ENCODE measurements at places on chromosomes 7 and 10.

DNA sequence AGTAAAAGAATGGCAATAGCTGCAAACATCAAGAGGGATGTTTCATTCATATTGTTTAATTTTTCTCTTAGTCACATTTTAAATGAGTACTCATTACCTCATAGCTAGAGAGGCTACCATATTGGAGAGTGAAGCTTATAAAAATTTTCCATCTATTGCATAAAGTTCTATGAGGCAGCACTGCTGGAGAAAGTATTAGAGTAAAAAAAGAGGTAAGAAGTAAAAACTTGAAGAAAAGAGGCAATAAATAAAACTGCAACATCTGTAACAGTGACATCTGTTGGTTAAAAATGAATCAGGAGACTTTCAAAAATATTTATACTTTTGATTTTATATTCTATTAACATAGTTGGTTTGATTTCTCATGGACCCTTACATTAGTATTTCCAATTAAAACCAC lies 284.5 kb upstream of the SEMA3D start:
- no peaks in the 10 kb centered on the region for H3K4me1 ChIP-seq
- DNase-seq, result no peak
- no peak overlapping the region for H3K27ac ChIP-seq
- H3K4me3 ChIP-seq, result no peak overlapping the region
- H3K36me3 ChIP-seq, result no peaks in the 10 kb centered on the region
- no peaks in the 10 kb centered on the region for H3K27me3 ChIP-seq

DNA sequence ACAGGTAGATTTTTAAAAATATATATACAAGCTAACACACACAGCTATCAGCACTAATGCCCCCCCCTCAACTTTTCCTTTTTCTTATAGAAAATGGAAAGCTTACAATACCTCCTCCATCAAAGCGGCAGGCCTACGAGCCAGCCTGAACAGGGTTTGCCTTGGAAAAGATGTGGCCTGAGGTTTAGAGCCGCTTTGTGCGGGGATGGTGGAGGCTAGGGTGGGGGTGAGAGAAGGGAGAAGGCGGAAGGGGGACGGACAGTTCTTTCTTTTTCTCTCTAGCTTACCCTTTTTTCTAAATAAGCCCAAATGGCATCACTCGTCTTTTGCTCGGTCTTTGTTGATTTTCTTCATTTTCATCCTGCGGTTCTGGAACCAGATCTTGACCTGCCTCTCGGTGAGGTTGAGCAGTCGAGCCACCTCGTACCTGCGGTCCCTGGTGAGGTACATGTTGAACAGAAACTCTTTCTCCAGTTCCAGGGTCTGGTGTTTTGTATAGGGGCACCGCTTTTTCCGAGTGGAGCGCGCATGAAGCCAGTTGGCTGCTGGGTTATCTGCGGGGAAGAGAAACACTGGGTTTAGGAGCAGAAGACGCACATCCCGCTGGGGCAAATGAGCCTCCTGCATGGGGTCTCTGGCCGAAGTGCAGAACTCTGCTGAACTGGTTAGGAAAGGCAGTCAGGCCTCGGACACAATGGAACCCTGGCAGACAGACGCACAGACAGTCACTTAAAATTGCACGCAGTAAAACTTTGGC lies 1.9 kb downstream of the HOXA9 start:
- H3K27me3 ChIP-seq, result peaks cover 5% of the 10 kb centered on the region
- peak overlapping the region; percentile 97 for H3K4me3 ChIP-seq
- peak overlapping the region; percentile 99 for H3K27ac ChIP-seq
- peak; percentile 4 for DNase-seq
- peaks cover 54% of the 10 kb centered on the region for H3K36me3 ChIP-seq

DNA sequence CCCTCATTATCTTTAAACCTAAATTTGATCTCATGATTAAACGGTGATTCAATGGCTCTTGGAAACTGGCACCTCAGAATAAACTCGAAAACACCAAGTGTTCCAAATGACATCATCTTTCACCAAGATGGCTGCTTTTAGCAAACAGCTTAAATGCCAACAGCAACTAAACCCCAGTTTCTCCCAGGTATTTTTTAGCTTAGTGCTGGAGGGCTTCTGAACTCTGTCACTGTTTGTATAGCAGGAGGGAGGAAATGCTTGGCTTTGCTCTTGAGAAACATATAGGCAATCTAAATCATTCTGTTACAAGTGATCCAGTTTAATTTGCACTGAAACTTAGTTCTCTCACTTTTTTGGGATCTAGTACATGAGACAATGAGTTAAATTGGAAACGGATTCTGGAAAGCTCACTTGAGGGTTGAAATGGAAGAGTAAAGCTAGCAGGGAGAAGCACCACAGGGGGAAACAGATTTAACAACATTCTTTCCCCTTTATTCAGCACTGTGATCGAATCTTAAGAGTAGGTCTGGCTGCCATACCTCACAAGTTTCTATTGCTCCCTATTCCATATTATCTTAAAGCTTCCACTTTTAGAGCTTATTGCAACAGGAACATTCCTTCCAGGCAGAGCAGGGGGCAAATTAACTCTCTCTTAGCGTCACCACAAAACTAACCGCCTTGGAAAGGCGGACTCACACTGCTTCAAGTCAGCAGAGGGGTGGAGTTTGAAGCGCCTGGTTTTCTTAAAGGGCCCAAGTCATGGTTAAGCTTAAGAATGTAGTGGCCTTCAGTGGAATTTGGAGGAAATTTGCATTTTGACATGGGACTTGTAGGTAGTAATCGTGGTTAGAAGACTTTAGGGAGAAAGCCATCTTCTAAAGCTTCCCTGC lies 1.8 kb upstream of the CCDC6 start:
- H3K27me3 ChIP-seq, result peaks cover 3% of the 10 kb centered on the region
- H3K4me1 ChIP-seq, result peaks cover 47% of the 10 kb centered on the region
- H3K36me3 ChIP-seq, result peaks cover under 1% of the 10 kb centered on the region
- DNase-seq, result peak; percentile 42

- H3K4me3 ChIP-seq, result no peak overlapping the region
- no peak for DNase-seq
- peak overlapping the region; percentile 94 for H3K27ac ChIP-seq
- peaks cover 7% of the 10 kb centered on the region for H3K36me3 ChIP-seq
These were observed 67.9 kb downstream of the ADD3 start for GRCh38 chr10:110075686-110076085.

DNA sequence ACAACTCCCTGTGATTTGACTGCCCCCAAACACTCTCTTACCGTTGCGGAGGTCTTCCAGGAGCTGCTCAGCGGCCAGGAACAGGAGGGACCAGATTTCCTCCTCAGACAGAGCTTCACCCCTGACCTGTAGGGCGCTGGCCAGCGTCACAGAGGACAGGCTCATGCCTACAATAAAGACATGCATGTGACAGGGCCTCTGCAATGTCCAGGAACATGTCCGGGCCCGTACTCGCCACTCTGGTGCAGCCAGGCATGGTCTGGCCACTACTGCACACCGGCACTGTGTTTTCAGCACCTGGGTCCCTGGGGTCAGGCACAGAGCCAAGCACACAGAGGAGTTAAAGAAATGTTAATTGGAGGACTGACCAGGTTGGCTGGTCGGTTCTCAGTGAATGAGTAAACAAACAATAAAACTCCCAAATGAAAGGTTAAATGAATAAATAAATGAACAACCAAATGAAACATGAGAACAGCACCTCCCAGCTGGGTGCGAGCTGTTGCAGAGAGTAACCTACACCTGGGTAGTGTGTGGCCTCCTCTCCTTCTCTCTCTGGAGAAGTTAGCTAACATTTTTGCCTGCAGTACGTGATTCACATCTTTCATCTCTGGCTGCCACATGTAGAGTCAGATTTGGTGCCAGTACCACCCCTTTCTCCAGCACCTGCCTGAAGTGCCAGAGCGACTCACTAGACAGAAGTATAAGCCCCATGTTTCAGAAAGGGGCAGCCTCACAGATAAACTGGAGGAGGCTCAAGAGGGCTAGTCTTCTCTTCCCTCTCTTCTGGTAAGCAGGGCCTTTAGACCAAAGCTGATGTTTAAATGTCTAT lies 22.8 kb downstream of the FRMPD2 start:
- peak overlapping the region; percentile 52 for H3K27ac ChIP-seq
- DNase-seq, result peak; percentile 51
- H3K4me3 ChIP-seq, result peak overlapping the region; percentile 3

DNA sequence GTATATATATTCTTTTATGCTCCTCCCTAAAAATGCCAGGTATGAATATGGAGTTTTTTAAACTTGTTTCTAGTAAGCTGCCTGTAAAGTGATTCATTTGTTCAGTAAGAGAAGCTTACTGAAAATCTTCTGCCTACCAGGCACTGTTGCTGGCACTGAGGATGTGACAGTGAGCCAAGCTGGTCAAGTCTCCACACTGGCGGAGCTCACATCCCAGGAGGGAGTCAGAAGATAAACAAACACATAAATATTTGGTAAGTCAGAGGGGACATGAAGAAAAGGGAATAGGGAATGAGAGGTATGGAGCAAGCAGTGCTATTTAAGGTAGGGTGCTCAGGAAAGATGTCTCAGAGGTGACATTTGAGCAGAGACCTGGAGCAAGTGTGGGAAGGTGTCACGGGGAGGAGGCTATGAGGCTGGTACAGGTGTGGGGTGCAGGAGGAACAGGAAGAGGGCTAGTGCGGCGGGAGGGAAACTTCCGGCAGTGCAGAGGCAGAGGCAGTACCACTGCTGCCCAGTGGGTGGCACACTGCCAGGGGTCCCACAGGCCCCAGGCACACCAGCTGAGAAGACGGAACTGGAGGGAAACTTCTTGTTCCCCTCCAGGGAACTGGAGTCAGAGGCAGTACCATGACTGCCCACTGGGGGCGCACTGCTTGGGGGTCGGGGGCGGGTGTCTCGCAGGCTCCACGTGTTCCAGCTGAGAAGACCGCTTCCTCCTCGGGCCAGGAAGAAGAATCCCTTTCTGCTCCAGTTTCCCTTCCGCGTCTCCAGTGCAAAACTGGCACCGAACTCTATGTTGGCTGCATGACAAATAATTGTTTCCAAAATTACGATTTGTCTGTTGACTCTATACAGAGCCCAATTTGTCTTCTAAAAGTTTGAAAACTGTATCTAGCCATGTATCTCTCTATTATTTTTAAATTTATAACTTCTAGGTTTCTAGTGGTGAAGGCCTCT lies 161.0 kb downstream of the TEX36 start:
- H3K4me1 ChIP-seq, result no peaks in the 10 kb centered on the region
- peaks cover 5% of the 10 kb centered on the region for H3K36me3 ChIP-seq
- no peak overlapping the region for H3K4me3 ChIP-seq
- DNase-seq, result peak; percentile 39
- peaks cover 6% of the 10 kb centered on the region for H3K27me3 ChIP-seq

- DNase-seq, result no peak
These were observed 118.1 kb downstream of the TYW1B start for GRCh38 chr7:72709909-72710308.

DNA sequence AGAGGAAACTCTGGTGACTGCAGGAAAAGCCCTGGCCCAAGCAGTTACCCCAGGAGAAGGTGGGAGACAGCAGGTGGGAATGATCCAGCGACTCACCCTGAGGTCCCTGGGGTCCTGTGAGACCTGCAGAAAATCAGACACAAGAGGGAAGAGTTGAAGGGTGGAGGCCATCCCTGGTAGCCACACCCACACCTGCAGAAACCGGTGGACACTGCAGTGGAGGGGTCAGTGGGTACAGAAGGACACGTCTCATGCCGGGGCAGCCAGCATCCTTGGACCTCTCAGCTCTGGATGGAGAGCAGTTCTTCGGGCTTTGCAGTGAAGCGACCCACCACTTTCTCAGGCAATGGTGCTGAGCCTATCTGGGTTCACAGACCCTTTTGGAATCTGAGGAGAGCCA lies 39.0 kb downstream of the COL17A1 start:
- no peak for DNase-seq
- H3K36me3 ChIP-seq, result no peaks in the 10 kb centered on the region

GRCh38 chr7:135768064-135768463 lies 19.5 kb upstream of the FAM180A start:
- H3K4me3 ChIP-seq, result no peak overlapping the region
- no peak overlapping the region for H3K27ac ChIP-seq
- DNase-seq, result no peak
- H3K27me3 ChIP-seq, result peaks cover 7% of the 10 kb centered on the region

DNA sequence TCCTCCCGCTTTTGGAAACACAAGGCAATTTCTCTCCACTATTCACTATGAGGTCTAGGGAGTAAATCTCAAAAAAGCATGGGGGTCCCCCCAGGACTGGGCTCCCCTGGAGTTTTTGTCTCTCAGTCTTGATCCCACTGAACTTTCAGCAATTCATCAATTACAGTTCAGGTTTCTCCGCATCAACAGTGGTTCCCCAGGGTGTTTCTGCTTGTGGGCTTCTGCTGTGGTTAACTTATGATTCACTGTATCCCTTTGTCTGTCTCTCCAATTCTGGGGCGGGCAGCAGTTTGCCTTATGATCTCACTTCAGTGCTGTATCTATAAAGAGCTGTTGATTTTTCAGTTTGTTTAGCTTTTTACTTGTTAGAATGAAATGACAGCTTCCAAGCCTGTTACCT lies 142.6 kb upstream of the CDC14C start:
- H3K36me3 ChIP-seq, result peaks cover 14% of the 10 kb centered on the region
- no peaks in the 10 kb centered on the region for H3K27me3 ChIP-seq
- no peak overlapping the region for H3K4me3 ChIP-seq
- peaks cover 11% of the 10 kb centered on the region for H3K4me1 ChIP-seq
- H3K27ac ChIP-seq, result peak overlapping the region; percentile 47

DNA sequence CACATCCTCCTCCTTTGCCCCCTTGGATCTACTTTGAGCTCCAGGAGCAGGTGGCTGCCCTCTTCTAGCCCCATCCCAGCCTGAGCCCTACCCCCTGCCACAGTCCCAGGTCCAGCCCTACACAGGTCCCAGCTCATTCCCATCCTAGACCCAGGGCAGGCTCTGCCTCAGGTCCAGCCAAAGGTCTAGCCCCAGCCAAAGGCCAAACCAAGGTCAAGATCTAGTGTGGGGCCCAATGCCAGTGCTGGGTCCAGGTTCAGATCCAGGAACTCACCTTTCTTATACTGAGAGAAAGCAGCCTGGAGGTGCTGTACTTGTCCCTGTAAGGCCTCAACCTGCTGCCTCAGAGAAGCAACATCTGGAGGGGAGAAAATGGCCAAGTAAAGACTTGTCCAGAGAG lies 8.5 kb downstream of the SFTPD start:
- no peaks in the 10 kb centered on the region for H3K4me1 ChIP-seq
- DNase-seq, result no peak
- no peak overlapping the region for H3K4me3 ChIP-seq
- peaks cover 10% of the 10 kb centered on the region for H3K36me3 ChIP-seq

GRCh38 chr7:40822861-40823260 lies 688.1 kb downstream of the SUGCT start:
- H3K36me3 ChIP-seq, result no peaks in the 10 kb centered on the region
- peaks cover 29% of the 10 kb centered on the region for H3K4me1 ChIP-seq
- H3K27me3 ChIP-seq, result peaks cover 3% of the 10 kb centered on the region
- DNase-seq, result no peak
- no peak overlapping the region for H3K27ac ChIP-seq
- no peak overlapping the region for H3K4me3 ChIP-seq

DNA sequence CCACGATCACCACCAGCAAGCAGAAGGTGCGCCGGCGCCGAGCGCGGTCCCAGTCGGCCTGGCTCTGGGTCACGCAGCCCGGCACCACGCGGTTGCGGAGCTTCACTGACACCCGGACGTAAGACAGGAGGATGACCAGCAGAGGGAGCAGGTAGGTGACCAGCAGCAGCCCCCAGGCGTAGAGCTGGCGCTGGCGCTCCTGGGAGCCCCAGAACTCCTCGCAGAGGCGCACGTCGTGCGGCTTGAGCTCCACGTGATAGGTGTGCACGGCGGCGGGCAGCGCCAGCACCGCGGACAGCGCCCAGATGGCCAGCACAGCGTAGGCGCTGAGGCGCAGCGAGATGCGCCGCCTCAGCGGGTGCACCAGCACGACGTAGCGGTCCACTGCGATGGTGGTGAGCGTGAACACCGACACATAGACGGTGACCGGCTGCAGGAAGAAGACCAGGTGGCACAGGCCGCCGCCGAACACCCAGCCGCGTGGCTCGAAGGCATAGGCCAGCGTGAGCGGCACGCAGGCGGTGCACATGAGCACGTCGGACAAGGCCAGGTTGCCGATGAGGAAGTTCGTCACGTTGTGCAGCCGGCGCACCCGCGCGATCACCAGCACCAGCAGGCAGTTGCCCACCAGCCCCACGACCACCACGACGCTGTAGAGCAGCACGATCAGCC lies 920 bp downstream of the PRLHR start:
- peaks cover 95% of the 10 kb centered on the region for H3K27me3 ChIP-seq
- H3K4me1 ChIP-seq, result peaks cover 16% of the 10 kb centered on the region
- no peak overlapping the region for H3K4me3 ChIP-seq

Measured in nephron progenitor cell (in vitro differentiated cells).